CD4-positive, alpha-beta T cell treated with Interferon alpha-2 for 1 hour (primary cell): ENCODE measurements at places on chromosomes 6 and 20.
A peak's percentile ranks its signal among the peaks of the same experiment; 100 is the strongest.

DNA sequence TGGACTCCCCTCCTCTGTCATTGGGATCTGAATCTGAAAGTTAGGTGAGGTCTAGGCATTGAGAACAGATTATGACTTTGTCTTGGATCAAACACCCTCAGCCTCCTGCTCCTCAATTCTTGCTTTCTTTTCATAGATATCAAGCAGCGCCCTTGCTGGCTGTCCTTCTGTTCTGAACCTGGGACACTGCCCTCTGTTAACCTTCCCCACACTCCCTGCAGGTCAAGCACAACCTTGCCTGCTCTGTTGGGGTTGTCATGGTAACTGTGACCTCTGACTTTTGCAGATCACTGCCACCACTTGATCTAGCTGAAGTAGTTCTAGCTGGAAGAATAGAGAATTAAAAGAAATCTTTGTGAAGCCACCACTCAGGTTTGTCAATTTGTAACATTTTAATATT lies 16.4 kb upstream of the MICA start:
- DNase-seq: no peak

DNA sequence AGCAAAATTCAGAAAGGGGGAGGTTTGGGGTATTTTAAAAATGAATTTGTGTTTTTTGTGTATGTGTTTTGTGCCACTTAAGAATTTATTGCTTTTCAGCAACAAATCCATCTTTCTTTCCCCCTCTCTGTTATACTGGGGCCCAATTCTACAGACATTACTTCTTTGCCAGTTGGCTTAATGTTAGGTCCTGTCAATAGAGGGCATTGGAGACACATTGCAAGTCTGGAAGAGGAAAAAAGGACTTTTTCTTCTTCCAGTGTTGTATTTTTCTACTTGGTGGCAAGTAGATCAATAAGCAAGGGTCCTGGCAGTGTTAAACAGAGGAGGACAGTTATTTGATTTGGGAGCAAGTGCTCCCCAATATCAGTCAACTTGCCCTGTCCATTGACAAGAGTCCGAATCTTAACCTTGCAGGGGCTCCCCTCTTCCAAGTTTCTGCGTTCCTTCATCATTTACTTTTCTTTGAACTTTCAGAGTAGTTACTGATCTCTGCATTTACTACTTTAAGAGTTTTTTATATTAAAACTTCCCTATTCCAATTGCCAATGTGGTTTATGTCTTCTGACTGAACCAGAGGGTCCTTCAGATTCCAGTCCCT lies 23.4 kb downstream of the SCML4 start:
- peak; percentile 50 for DNase-seq

GRCh38 chr6:124200661-124201060 lies 397.0 kb downstream of the NKAIN2 start:
- DNase-seq: no peak

- DNase-seq: no peak
These were observed 707.8 kb upstream of the FLRT3 start for GRCh38 chr20:15045246-15045645.

GRCh38 chr6:129749749-129750120 lies 39.8 kb upstream of the ARHGAP18 start:
- DNase-seq: no peak

GRCh38 chr6:24431045-24431451 lies 28.3 kb downstream of the MRS2 start:
- DNase-seq: peak; percentile 55

GRCh38 chr20:32962053-32962452 lies 42.2 kb downstream of the SUN5 start:
- no peak for DNase-seq

DNA sequence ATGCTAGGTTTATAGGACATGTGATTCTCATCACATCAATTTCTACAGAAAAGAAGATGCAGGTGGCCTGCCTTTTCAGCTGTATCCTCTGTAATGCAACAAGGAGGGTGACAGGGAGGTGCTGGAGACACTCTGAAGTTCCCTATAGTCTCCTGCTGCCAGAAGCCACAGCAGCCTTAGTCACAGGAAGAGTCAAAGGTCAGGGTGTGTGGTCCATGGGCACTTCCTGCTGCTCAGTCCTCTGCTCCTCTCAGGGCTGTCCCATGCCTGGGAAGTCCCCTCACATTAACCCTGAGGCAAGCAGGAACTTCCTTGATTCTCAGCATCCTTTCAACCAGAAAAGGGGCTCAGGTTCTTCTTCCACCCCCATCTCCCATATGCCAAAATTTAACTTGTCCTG lies 144.8 kb upstream of the FOXA2 start:
- no peak for DNase-seq

DNA sequence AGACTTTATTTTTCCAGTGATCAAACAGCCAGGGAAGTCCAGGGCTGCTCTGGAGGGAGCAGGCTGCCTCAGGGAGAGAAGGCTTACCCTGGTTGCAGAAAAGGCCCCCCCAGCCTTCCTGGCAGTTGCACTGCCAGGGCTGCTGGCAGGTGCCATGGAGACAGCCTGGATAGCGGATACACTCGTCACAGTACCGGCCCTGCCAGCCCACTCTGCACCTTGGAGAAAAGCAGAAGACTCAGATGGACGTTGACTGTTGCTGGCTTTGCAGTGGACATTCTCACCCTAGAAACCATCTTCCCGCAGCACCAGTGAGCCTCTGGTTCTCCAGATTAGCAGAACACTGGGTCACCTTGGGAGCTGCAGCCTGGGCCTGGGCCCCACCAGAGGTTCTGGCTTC lies 5.4 kb downstream of the DLL1 start:
- DNase-seq: no peak

DNA sequence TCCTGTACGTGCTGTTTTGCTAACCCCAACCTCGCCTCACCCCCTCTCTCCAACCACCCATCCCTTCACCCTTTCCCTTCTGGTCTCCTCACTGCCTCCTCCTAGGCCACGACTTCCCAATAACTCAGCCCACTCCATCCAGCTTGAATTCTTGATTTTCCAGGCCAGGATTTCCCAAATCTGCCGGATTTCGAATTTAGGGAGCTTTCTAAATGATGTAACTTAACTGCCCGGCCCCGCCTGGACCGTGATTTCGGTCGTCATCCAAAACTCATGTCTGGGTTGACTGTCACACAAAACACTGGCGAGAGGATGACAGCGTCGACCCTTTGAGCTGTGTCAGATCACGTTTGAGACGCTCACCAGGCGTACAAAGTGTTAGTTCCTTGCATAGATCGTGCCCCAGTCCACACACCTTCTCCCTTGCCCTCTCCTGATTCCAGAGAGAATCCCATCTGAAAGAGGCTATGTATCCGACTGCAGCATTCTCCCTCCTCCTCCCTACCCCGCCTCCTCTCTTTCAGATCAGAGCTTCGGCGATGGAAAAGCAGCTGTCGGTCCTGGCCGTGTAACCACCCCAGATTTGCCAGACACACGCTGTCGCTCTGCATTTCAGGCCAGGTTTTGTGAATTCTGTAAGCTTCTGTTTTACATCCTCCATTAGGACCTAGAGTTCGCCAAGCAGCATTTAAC lies 168.2 kb downstream of the GPX5 start:
- no peak for DNase-seq

GRCh38 chr6:150245148-150245935 lies 102.5 kb downstream of the PPP1R14C start:
- no peak for DNase-seq

- DNase-seq: no peak
These were observed 12.3 kb downstream of the OR2H2 start for GRCh38 chr6:29597184-29597583.

- DNase-seq: no peak
These were observed 125.8 kb upstream of the SPTLC3 start for GRCh38 chr20:12882832-12883506.

- DNase-seq: no peak
These were observed 71.4 kb downstream of the ARID1B start for GRCh38 chr6:156848533-156848932.

DNA sequence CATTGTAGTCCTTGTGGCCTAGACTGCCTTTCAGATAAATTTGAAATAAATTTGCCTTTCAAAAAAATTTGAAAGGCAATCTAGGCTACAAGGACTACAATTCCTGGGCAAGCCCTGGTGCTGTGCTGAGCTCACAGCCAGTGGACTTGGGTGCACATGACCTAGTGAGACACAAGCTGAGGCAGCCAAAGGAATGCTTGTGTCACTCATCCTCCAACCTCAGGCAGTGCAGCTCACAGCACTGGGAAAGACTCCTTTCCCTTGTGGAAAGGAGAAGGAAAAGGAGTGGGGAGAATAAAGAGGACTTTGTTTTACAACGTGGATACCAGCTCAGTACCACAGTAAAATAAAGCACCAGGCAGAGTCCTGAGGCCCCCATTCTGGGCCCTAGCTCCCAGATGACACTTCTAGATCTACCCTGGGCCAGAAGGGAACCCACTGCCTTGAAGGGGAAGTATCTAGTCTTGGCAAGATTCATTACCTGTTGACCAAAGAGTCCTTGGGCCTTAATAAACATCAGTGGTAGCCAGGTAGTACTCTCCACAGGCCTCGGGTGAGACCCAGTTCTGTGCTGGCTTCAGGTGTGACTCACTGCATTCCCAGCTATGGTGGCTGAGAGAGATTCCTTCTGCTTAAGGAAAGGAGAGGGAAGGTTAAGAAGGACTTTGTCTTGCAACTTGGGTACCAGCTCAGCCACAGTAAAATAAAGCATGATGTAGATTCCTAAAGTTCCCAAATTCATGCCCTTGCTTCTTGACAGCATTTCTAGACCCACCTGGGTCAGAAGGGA lies 659.7 kb upstream of the FLRT3 start:
- DNase-seq: no peak

GRCh38 chr6:110475066-110475653 lies 1.3 kb downstream of the SLC22A16 start:
- DNase-seq: peak; percentile 42

DNA sequence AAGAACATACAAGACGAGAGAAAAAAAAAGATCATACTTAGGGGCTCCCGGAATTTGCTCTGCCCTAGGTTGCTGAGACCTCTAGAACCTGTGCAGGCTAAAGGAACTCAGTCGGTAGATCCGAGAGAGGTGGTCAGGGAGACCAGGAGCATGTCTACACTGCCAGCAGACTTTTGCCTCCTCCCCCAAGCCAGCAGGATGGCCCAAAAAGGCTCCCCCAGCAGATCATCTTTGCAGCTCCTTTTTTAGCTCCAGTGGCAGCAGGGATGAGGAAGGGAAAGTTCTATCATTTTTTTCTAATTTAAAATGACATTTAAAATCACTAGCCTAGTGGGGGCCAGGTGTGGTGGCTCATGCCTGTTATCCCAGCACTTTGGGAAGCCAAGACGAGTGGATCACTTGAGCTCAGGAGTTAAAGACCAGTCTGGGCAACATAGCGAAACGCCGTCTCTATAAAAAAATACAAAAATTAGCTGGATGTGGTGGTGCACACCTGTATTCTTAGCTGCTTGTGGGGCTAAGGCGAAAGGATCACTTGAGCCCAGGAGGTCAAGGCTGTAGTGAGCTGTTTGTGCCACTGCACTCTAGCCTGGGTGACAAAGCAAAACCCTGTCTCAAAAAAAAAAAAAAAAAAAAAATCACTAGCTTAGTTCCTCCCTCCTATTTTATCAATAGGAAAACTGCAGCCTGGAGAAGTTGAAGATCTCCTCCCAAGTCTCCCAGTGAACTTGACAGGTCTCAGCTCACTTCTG lies 69.3 kb upstream of the MYL9 start:
- DNase-seq: no peak

DNA sequence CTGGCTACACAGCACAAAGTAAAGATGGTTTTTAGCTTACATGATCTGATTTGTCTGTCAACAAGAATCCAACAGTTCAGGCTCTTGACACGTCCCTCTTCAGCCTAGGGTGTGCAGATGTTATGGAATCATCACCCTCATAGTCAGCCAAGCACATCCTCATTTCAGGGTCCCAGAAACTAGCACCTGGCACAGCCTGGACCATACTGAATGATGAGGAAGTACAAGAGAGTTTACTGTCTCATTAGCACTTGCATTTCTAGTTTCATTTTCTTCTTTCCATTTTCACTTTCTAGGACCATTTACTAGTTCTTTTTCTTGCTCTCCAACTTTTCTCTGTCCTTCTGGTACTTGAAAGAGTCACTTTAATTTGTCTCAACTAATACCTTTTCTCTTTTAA lies 6.5 kb downstream of the RIPOR2 start:
- no peak for DNase-seq

DNA sequence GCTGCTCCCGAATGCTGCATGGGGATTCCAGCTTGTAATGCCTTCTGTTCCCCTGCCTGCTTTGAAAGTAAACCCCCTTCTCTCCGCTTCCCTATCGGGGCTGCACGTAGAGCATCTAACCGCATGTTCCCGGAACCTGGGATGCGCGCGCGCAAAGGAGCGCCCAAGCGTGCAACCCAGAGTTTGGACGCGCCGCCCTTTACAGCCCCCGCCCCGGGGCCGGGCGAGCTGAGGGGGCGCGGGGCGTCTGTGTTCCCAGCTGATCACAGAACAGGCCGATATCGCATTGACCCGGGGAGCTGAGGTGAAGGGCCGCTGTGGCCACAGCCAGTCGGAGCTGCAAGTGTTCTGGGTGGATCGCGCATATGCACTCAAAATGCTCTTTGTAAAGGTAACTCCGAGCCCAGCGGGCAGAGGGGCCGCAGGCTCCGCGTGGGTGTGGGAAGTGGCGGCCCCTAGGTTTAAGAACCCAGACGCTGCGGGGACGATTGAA lies 1.4 kb downstream of the LAMP5 start:
- no peak for DNase-seq

DNA sequence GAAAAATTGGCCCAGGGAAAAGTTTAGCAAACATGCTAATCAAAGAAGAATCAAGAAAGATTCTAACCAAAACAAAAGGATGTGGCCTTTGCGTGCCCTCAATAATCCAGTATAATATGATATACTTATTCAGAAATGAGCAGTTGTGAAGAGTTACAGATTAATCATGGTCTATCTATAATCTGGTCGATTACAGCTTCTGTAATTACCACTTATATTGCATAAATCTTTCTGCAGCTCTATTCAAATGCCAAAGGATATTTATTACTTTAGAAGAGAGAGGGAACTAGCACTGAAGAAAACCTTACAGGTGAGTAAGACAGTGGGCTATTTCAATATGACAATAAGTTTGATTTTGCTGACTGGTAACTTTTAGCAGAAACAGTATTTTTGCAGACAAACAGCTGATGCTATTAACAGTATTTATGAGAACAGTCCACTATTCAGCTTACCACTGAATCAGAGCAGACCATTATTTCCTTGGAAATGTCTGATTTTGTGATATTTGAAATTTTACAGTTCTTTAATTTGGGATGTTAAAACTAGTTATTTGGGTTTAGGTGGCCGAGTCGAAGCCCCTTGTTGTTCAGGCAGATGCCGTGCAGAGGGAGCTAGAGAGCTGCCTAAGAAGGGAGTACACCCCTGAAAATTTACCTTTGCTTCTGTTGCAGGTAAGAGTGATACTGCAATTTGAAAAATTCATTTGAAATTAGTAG lies 92.2 kb downstream of the CEP57L1 start:
- peak; percentile 59 for DNase-seq

GRCh38 chr6:75796723-75797122 lies 47.7 kb downstream of the MYO6 start:
- DNase-seq: no peak

GRCh38 chr6:110049696-110050439 lies 71.8 kb downstream of the GPR6 start:
- no peak for DNase-seq

DNA sequence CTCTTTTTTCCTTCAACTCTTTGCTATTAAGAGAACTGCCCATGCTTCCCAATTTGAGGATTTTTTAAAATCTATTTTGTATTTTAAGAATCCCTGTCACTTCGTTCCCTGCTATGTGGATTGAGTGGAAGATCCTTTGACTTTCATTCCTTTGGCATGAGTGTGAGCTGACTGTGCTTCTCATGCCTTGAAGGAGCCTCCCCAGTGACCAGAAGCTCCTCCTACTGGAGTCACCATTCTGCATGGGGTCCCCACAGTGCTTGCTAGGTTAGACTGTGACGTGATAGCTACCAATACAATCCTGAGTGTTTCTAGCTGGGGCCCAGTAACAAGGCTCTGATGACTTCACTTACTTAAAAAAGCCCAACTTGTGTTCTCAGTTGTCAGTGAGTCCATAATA lies 104.4 kb upstream of the LAMP5 start:
- DNase-seq: no peak
